Fibroblast of skin of right quadriceps (primary cell): ENCODE measurements at places on chromosomes 5 and 9.

DNA sequence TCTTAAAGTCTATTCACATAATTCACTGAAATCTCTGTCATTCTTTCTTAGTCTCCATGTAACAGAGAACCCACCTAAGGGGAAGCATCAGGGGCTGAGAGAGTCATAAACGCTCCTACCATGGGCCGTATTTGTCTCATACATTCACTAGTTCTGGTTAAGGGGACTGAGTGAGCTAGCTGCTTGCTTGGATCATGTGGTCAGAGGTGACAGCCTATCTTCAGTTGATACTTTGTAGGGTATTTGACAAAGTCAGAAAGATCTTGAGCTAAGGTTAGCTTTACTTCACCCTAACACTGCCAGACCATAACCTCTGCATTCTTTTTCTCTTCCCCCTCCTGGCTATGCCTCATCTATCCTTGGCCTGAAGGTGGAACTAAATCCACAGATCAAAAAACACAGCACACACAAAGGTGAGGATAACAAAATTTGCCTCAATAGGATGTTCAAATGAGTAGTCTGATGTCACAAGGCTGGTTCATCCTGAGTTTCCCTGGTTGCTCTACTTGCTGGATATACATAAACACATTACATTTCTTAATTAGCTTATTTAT, 66.5 kb downstream of the MARCHF3 start:
- DNase-seq, result no peak

- DNase-seq, result no peak
These were observed 483.7 kb downstream of the ENC1 start for GRCh38 chr5:74156728-74157383.

GRCh38 chr5:124446120-124446519, 300.3 kb downstream of the ZNF608 start:
- no peak for DNase-seq

- no peak for DNase-seq
These were observed 109.3 kb upstream of the CPEB4 start for GRCh38 chr5:173778784-173779304.

GRCh38 chr5:95256991-95257390, 27.9 kb downstream of the MCTP1 start:
- DNase-seq, result no peak

DNA sequence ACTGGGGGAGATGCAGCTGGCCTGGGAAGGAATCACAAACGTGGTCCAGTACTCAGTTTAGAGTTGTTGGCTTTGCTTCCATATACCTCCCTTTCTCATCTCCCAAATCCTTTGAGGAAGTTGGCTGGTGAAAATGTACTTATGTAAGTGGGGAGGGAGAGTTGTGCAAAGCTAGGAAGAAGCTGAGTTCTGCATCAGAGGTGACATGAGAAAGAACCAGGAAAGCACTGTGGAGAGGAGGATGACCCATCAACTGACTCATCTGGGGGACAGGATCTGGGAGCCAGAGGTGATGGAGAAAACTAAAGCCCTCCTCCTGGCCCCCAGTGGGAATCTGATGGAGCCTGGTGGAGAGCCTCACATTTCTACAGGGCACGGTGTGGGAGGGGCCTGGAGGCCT, 16.2 kb downstream of the KCNMB1 start:
- DNase-seq, result no peak

GRCh38 chr5:175517824-175518450, 39.6 kb downstream of the SFXN1 start:
- DNase-seq, result peak; percentile 56

DNA sequence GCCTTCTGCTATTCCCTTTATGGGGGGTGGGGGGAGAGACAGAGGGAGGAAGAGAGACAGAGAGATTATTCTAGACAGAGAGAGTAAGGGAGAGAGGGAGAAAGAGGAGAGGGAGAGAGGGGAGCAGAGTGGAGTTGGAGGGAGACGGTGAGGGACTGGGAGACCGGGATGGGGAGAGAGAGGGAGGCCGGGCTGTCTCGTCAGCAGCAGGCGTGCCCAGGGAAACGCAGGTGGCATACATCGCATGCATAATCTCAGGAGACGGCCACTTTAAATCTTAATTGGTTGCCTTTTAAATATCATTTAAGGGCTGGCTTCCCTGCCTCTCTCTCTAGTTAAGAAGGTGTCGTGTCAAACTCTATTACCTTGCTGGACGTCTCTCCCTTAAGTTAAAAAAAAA, 8.4 kb downstream of the IRX4 start:
- no peak for DNase-seq

DNA sequence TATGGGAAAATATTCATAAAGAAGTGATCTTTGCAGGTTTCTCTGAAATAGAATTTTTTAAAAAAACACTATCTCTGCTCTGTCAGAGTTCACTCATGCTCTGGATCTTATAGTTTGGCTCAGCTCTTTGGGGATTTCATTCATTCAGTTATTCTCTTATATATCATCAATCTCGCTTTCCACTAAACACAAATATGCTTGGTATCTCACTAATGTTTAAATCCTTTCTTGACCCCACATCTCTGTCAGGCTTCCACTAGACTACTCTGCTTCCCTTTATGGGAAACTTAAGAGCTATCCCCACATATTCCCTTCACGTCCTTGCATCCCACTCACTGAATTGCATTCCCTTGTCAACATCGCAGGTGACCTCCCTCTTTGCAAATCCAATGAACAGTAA, 396.1 kb downstream of the ENC1 start:
- DNase-seq, result peak; percentile 46

GRCh38 chr9:128138001-128138400, 10.5 kb upstream of the PTGES2 start:
- DNase-seq, result no peak

- DNase-seq, result peak; percentile 97
These were observed 16.6 kb downstream of the SH3PXD2B start for GRCh38 chr5:172437445-172438318.

DNA sequence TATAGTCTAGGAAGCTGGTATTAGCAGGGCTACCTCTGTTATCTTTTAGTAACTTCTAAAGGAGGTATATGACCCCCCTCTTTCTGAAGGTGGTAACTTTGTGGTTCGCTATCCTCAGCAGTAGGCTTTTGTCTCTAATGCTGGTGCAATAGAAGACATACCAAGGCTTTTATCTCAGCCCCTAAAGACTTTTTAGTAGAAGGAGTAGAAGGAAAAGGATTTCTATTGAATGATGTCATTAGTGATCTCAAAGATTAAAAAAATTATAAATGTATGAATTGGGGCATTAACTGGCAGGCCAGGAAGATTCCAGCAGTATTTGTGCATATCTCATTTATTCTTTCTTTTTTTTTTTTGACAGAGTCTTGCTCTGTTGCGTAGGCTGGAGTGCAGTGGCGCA, 78.2 kb downstream of the RAI14 start:
- peak; percentile 45 for DNase-seq

GRCh38 chr9:135023088-135023785, 64.2 kb upstream of the OLFM1 start:
- no peak for DNase-seq

DNA sequence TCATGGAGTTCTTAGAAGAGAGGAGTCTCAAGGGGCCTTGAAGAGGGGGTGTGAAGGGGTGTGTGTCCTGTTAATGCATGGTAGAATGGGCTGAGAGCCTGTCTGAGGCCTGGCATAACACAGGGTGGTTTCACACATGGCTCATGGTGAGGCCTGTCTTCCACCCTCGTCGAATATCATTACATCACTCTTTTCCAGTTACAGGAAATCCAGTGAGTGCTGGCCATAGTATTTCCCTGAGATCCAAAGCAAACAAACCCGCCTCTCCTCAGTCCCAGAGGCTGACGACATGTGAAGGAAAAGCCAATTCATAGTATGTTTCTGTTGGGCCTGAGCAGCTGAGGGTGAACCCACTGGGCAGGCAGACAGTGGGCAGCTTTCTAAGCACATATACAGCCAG, 159.4 kb upstream of the NR3C1 start:
- peak; percentile 77 for DNase-seq

DNA sequence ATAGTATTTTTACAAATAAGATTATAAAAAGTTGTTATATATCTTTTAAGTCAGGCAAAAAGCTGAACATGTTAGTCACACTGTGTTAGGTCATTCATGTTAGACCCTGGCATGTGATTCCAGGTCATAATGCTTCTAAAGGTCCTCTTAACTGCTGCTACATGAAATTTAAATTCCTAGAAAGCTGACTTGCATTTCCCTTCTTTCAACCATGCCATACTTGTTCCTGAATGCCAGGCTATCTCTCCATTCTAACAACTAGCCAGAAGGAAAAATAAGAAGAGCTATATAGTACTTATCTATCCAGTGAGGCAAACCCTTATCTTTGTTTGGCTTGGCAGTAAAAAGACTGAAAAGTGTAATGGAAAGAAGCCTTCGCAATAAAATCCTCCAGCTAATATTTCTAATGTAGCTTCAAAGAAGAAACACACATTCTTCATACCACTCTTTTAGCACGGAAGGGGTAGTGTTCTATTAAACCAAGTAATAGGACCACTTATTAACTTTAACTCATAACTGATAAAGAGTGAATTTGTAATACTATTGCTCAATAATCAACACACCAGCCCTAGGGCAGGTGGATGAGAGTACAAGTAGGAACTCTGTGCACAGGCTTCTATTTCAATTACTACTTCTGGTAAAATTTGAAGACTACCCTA, 310.2 kb downstream of the PDE4D start:
- no peak for DNase-seq

GRCh38 chr9:64128572-64128971, 1156.4 kb downstream of the FOXD4L5 start:
- no peak for DNase-seq

GRCh38 chr5:100659080-100659795, 124.1 kb downstream of the FAM174A start:
- DNase-seq, result no peak

GRCh38 chr5:145203193-145203592, 631.9 kb downstream of the PRELID2 start:
- DNase-seq, result no peak

- no peak for DNase-seq
These were observed 1.1 kb downstream of the OSTF1 start for GRCh38 chr9:75089373-75089766.
